ENCODE measurements at places on chromosomes 2 and 18.

DNA sequence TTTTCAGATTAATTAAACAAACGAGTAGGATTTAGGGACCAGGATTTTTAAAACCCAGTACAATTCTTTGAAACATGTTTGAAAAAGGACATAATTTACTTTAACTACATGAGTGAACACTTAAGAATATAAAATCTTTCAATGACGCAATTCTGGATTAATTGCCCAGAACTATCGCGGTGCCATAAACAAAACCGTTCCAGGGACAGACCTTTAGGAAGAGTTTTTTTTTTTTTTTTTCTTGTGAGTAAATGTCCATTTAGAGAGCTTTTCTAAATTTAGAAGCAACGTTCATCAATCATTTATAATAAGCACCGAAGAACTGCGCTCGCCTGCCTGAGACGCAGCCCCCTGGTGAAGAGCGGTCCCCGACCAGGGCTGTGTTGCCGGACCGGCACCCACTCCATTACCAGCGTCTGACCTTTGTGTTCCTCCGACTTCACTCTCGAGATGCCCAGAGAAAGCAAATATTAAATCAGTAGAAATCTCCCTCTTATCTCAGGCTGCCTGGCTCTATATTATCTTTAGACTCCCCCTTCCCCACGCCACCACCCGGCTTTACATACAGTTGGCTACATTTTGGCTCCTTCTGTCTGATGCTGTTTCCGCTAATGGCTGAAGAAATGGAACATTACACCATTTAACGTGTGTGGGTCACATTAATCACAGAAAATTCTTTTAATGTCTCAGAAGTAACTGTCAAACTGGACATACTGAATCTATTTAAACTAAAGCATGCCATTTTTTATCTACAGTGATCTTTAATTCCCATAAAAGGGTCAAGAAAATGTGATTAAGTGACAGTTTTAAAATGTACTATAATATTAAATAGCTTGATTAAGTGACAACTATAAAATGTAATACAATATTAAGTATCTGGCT, 364.0 kb upstream of the MEIS1 start:
- no peak for DNase-seq

- DNase-seq, result no peak
These were observed 178.0 kb upstream of the FN1 start for GRCh38 chr2:215613888-215614287.

GRCh38 chr2:176763851-176764404, 448.7 kb upstream of the HNRNPA3 start:
- peak; percentile 65 for DNase-seq

DNA sequence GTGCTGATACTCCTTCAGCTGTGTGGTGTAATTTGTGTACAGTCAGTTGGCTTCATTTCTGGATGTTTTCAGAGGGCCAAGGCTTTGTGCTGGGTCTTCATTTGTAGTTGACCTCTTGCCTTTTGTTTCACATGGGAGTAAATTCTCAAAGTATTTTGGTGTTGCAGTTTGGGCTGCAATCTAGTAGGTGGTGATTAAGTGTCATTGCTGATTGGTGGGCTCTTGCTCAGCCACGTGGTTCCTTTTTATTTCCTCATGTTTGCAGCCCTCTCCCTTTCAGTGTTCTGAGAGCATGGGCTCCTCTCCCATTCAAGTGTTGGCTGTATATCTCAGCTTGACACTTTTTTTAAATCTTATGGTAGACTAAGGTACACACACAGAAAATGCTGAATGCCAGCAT, 96.8 kb downstream of the SNTG2 start:
- peak; percentile 2 for DNase-seq

GRCh38 chr2:176553685-176554100, 284.5 kb downstream of the MTX2 start:
- peak; percentile 25 for DNase-seq

- DNase-seq, result no peak
These were observed 90.6 kb upstream of the TAF1B start for GRCh38 chr2:9752441-9753275.

GRCh38 chr2:191927991-191928390, 81.1 kb upstream of the CAVIN2 start:
- DNase-seq, result no peak

DNA sequence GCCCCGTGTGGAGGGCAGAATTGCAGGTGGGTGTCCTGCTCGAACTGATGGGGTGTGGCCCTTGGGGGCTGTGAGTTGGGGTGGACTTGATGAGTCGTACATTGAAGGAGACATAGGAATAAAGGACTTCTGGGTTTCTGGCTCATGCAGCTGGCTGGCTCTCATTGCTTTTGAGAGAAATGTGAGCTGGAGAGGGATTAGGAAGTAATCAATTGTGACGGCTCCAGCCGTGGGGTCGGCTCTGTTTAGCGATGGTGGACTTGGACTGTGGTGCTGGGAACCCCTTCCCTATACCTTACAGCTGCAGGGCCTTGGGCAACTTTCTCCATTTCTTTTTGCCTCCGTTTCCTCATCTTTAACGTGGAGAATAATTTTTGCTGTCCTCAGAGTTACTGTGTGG, 9.2 kb downstream of the IMPA2 start:
- DNase-seq, result no peak

DNA sequence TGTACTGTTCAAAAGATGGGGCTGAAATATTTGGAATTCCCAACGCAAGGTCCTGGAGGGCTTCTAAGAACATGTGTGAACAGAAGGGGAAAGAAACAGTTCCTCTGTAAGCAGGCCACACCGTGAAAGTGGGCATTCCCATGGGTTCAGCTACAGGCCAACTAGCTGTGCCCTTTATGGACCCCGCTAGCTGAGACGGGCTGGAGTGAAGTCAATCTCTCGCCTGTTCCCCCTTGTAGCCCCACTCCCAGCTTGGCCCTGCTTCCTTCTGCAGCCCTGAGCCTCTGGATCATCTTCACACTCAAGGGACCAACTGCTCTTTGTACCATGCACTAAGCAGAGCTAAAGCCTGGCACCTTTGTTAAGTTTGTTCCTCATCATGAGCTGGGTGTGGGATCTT, 55.4 kb downstream of the POLR1A start:
- DNase-seq, result no peak

DNA sequence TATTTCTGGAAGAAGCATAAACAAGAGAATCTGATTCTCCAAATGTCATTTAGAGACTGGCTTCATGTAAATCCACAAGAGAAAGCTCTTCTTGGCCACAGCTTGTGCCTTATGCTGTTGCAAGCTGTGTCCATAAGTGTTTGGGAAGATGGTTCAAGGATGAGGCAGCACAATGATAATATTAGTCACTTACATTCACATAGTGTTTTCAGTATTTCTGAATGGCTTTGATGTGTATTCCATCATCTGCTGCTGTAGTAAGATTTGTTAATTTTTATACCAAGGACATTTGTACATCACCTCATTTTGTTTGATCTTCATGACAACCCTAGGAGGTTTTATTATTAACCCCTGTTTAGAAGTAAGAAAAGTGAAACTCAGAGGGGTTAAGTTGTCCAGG, 29.9 kb downstream of the CREG2 start:
- no peak for DNase-seq

DNA sequence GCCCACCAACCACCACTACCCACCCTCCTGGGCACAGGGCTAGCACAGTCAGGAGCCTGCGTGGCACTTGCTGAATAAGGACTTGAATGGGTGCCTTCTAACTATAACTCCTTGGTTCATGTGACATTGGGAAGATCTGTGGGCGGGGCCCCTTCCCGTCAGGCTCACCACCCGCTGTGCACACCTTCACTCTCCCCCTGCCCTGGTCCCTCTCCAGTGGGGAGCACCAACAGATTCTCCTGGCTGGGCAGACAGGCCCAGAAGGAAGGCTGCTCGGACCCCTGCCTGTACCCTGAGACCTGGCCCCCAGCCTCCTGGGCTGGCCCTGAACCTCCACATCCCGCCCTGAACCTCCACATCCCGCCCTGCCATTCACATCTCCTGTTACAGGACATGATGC, 33.4 kb upstream of the POMC start:
- DNase-seq, result no peak

DNA sequence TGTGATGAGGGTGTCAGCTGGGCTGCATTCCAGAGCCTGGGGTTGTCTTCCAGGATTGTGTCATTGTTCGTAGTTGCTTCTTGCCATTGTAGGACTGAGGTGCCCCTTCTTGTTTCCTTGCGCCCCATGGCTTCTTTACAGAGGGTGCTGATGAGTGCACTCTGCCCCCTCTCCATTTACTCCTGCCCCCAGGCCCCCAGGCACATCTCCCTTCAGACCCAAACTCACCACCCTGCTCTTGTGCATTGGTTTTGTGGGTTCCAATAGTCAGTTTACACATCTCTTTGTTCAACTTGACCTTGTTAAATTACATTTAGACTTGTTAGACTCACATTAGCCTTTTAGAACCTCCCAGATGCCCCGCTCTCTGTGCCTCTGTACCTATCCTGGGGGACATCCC, 33.1 kb downstream of the HJURP start:
- DNase-seq, result no peak

- DNase-seq, result no peak
These were observed 67.7 kb upstream of the GRB14 start for GRCh38 chr2:164688896-164689419.

GRCh38 chr2:171320731-171321130, 113.1 kb downstream of the METTL8 start:
- no peak for DNase-seq

GRCh38 chr2:17600556-17601204, 60.2 kb downstream of the VSNL1 start:
- no peak for DNase-seq

DNA sequence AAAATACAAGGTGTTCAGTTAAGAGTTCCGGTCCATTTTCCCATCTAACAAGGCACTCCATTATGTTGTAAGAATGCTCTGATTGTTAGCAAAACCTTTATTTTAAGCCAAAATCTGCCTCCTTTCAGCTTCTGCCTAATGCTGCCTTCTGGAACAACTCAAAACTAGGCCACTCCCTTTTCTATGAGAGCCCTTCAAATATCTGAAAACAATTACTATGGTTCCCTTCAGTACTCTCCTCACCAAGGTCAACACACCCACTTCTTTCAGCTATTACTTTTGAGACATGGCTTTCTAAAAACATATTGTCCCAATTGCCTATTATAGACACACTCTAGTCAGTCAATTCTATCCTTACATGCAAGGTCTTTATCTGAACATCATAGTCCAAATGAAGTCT, 429.4 kb downstream of the ERBB4 start:
- DNase-seq, result no peak

DNA sequence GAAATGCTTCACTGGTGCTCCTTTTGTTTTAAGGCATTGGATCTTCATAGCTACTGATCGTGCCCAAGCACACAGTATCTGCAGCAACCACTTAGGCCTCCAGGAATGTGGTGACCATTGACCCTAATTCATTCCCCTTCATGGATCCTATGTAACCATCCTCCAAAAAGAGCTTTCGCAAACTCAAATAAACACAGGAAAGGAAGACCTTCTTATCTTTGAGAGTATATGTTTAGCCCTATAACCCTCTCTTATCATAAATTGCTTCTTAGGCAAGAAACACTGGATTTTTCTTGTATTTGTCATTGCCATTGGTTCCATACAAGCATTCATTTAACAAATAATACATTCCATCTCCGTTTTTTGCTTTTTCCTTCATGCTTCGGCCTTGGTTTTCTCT, 4.1 kb upstream of the TTR start:
- no peak for DNase-seq

DNA sequence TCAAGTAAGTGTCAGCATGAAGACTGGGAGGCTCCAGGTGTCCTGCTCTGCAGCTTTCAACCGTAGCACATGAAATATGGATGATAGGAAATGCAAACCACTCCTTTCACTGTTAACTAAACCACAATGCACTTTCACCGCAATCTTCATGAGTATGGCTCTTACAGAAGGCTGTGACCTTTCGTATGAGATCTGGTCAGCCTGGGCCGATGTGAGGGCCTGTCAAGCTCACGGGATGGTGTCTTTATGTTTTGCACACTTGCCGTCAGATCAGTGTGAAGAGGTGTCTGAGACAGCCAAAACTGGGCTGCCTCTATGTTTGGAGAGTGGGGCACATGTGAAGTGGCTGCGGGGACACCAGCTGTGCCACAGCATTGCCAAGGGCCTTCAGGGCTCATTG, 62.8 kb upstream of the AFF3 start:
- no peak for DNase-seq

DNA sequence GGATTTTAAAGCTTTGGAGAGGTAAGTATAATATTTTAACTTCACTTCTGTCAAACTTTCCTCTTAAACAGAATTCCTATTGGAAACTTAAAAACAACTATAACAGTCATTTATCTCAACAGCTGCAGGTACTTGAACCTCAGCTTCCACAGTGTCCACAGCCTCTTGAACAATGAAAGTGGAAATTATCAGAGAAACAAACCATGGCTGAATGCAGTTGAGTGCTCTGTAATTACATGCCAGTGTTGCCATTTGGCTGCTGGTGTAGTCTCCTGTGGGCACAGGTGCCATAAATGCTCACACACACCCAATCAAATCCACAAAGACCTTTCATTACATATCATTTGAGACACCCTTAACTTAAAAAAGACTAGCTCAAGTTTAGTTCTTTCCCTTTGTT, 125.1 kb downstream of the CPS1 start:
- no peak for DNase-seq

DNA sequence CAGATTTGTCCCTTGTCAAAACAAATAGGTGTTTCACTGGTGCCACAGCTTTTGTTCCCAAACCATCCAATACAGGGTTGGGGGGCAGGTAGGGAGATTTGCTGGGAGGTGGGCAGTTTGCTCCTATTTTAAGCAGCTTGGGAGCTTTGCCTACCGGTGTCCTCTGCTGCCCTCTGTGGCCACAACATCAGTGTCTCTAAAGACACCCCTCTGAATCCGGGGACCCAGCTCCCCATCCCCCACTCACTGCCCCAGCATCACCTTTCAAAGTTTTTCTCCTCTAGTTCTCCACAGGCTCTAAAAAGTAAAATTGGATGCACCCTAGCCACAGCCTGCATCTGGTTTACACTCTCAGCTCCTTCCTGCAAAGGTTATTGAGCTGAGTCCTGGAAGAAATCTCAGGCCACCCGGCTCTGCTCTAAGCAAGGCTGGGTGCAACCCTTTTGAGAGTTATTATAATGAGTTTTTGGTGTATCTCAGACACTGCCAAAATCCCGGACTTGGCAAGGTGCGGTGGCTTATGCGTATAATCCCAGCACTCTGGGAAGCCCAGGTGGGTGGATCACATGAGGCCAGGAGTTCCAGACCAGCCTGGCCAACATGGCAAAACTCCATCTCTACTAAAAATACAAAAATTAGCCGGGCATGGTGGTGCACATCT, 2.9 kb upstream of the EPAS1 start:
- DNase-seq, result no peak

DNA sequence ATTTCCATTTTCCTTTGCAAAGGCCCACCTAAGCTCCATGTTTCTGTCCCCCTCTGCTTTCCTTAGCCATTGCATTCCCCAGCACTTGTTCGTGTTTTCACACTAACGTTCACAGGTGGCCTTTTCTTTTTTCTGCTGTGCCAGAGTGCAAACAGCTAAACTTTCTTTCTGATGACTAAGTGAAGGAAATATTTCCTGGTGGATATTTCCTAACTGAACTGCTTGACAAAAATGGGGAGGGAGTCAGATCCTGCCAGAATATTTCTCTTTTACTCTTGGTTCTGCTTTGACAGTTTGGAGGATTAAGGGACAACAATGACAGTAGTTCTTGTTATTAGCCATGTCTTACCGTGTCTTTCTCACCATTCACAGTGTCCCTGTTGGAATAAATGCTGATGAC, 344.0 kb downstream of the ARHGAP15 start:
- DNase-seq, result no peak

Data from AML-193 (cell line).